ENCODE measurements at places on chromosomes 12 and 14. TPM values are rescaled to one million over a fixed set of nuclear protein-coding genes. Genes with fewer than 3 reads are reported as not detected.

DNA sequence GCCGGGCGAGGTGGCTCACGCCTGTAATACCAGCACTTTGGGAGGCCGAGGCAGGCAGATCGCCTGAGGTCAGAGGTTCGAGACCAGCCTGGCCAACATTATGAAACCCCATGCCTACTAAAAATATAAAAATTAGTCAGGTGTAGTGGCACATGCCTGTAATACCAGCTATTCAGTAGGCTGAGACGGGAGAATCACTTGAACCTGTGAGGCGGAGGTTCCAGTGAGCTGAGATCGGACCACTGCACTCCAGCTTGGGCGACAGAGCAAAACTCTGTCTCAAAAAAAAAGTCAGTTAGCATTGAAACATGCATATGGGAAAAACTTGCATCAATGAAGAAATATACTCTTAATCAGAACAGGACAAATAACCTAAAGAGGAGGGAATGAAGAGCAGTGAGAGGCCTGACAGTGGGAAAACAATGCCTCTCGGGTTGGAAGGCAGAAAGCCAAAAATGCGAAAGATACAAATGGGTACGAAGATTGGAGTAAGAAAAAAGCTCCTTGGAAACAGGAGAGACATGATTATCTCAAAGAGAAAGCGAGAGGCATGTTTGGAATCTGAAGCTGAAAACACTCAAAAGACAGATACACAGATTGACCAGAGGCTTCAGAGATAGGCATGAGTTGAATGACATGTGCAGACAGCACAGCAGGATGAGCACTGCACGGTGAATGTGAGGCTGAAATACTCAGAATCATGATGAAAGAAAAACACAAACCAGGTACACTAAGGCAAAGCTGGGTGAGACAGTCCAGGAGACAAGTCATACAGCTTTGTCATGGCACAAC lies 30.6 kb downstream of the RESF1 start:
- peaks cover 1% of the 10 kb centered on the region for H3K36me3 ChIP-seq
- H3K4me1 ChIP-seq = peaks cover 7% of the 10 kb centered on the region
- H3K4me3 ChIP-seq = no peak overlapping the region
- peak overlapping the region; percentile 35 for H3K27ac ChIP-seq

- H3K4me3 ChIP-seq = no peak overlapping the region
- peaks cover 13% of the 10 kb centered on the region for H3K4me1 ChIP-seq
- no peak overlapping the region for H3K27ac ChIP-seq
- peaks cover 5% of the 10 kb centered on the region for H3K36me3 ChIP-seq
These were observed 7.7 kb downstream of the SLC39A5 start for GRCh38 chr12:56237552-56237951.

GRCh38 chr12:68453876-68454275 lies 121.7 kb upstream of the MDM1 start:
- no peak overlapping the region for H3K4me3 ChIP-seq
- no peaks in the 10 kb centered on the region for H3K36me3 ChIP-seq
- no peak for DNase-seq
- no peaks in the 10 kb centered on the region for H3K4me1 ChIP-seq
- no peaks in the 10 kb centered on the region for H3K27me3 ChIP-seq
- H3K27ac ChIP-seq = no peak overlapping the region

DNA sequence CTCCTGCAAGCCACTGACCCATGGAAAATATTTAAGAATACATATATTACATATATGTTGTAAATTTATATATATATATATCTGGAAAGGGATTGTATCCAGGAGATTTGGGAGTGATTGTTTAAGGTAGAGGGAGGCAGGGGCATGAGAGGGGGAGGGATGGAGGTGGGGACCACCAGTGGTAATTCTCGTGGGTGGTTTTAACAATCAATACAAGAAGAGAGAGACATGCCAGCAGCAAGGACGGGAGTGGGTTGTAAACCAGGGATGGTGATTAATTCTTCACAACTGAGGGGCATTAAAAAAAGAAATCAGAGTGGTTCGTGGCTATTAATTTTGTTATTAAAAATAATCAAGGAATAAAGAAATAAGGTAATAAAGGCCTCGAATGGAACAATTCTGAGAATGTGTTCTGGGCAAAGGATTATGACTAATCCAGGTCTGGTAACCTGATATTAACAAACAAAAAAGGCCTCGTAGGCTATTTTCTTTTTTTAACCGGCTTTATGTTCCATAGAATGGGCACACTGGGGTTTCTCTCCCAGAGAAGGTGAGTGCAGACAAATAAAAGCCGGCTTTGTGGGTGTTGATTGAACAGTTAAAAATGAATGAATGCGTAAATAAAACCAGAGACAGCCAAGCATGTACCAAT lies 8.3 kb upstream of the RTL1 start:
- no peak overlapping the region for H3K4me3 ChIP-seq
- no peaks in the 10 kb centered on the region for H3K27me3 ChIP-seq
- no peaks in the 10 kb centered on the region for H3K4me1 ChIP-seq
- no peak for DNase-seq
- H3K27ac ChIP-seq = no peak overlapping the region

DNA sequence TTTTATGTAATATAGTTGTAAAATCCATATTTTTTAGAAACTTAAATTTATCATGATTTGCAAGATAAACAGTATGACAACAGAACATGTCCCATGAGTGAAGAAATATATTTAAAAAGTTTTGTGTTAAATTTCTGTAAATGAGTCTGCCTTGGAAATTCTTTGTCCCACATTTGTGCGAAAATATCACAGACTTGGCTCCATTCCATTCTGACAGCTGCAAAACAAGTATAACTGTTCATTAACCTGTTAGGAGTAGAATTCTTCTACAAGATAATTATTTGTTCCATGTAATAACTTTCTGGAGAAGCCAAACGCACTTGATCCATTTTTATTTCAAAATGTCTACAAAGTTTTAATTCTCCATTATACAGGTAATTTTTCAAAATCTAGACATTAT lies 37.9 kb downstream of the MDM1 start:
- no peaks in the 10 kb centered on the region for H3K27me3 ChIP-seq
- H3K36me3 ChIP-seq = no peaks in the 10 kb centered on the region
- DNase-seq = no peak
- H3K4me3 ChIP-seq = no peak overlapping the region
- H3K27ac ChIP-seq = no peak overlapping the region

GRCh38 chr14:53757732-53758131 lies 198.9 kb downstream of the BMP4 start:
- no peak overlapping the region for H3K27ac ChIP-seq
- H3K4me3 ChIP-seq = no peak overlapping the region

DNA sequence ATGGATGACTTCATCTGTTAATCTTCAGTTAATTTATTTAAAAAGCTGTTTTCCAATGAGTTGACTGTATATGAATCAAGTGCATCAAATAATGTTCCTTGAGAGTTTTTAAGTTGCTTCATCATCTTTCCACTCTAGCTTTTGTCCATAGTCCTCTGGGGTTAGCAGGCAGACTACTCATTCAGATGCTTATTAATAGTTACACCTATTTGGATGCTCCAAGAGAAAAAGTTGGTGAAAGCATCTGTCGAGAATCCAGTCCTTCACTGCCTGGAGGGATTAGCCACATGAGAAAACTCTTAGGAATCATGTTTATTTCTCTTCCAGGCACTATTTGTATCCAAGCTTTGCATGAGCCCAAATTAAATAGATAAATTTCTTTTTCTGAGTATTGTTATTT lies 70.2 kb downstream of the DACT1 start:
- H3K36me3 ChIP-seq = no peaks in the 10 kb centered on the region
- no peak for DNase-seq
- no peaks in the 10 kb centered on the region for H3K27me3 ChIP-seq
- no peaks in the 10 kb centered on the region for H3K4me1 ChIP-seq
- no peak overlapping the region for H3K4me3 ChIP-seq

DNA sequence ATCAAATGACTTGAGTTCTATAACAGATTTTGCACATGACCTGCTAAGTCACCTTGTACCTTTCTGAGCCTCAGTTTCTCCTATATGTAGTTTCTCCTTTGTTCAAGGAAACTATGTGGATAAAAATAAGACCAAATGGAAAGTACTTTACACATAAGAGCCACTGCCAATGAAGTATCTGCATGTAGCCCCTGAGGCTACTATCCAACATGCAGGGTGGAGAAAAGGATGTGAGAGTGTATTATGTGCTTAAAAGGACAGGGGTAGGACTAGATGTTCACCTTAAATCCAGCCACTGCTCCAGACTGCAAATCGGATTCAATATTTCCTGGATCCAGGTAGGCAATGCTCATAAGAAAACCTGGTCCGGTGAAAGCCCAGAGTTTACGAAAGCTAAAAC lies 21.2 kb downstream of the SLC11A2 start:
- peaks cover 4% of the 10 kb centered on the region for H3K36me3 ChIP-seq
- H3K27me3 ChIP-seq = no peaks in the 10 kb centered on the region
- H3K4me1 ChIP-seq = peaks cover 26% of the 10 kb centered on the region
- H3K27ac ChIP-seq = peak overlapping the region; percentile 96
- DNase-seq = no peak

DNA sequence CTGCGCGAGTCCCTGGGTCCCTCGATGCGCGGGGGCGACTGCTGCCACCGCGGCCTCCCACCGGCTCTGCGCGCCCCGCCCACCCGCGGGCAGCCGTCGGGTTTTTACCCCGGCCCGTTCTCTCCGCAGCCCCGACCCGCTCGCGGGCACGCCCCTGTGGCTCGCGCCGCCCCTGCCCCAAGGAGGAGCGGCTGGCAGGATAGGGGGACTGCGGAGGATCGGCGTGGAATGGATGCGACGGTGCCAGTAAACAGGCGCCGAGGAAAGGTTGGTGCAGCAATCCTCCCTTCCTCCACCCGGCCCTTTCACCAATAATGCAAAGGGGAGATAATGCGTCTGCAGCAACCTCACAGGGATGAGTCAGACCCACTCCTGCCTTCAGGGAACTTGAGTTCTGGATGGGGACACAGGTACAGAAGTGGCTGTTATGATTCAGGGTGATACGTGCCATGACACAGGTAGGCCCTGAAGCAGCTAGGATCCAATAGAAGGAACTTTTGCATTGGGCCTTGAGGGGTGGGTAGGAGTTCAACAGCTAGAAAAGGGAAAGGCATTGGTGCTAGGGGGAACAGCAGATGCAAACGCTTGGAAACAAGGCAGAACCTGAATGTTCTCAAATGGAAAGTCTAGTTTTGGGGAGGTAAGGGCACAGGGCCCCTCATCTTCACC lies 554 bp upstream of the DEGS2 start:
- H3K4me1 ChIP-seq = peaks cover 13% of the 10 kb centered on the region
- H3K4me3 ChIP-seq = peak overlapping the region; percentile 56
- no peaks in the 10 kb centered on the region for H3K27me3 ChIP-seq
- no peak for DNase-seq

GRCh38 chr14:38297681-38298080 lies 41.8 kb upstream of the CLEC14A start:
- H3K4me3 ChIP-seq = no peak overlapping the region
- no peaks in the 10 kb centered on the region for H3K27me3 ChIP-seq
- H3K4me1 ChIP-seq = no peaks in the 10 kb centered on the region
- no peaks in the 10 kb centered on the region for H3K36me3 ChIP-seq
- DNase-seq = no peak
- H3K27ac ChIP-seq = no peak overlapping the region

Gene BCL11B
- total RNA-seq = 0.05 TPM

Gene GPR162
- total RNA-seq = 1.2 TPM

Gene ABHD12B
- total RNA-seq = not detected

Gene OAS1
- 14.2 TPM for total RNA-seq

Gene KCNJ8
- total RNA-seq = 88.7 TPM

All from Caco-2 (cell line).